Fibroblast of upper back skin (primary cell): ENCODE measurements at places on chromosomes 16 and 17.
A peak's percentile ranks its signal among the peaks of the same experiment; 100 is the strongest.

- DNase-seq = peak; percentile 20
Observed at GRCh38 chr17:79027925-79028491, 4.0 kb downstream of the C1QTNF1 start.

DNA sequence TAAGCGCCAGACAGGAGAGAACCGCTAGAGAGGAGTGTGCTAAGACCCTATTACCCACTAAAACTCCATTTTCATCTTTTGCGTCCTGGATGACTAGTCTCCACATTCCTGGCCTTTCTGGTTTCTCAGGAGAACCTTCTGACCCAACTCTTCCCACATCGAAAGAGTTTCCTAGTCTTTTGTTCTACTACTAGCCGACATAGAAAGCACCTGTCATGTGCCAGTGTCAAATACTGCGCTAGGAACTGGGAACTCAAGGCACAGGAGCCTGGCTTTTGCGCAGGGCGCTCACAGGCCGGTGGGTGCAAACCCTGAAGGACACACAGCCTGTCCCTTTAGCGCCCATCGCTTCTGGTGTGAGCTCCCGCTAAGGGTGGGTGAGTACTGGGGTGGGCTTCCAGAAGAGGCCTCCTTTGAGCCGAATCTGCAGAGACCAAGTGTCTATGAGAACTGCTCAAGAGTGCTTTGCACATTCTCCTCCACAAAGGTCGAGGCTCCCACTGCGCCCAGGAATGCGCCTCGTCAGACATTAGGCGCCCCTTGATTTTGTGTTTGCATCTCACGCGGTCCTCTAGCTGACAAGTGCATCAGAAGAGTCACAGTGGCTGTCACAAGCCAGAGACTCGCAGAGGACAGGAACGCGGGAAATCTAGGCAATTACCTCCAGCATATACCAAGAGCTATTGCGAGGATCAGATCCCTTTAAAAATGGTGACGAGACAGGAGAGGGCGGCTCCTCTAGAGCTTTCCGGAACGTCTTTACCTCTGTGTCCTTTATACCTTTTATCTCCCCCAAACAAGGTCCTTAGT is 2.0 kb upstream of the PSMB3 start:
- no peak for DNase-seq

DNA sequence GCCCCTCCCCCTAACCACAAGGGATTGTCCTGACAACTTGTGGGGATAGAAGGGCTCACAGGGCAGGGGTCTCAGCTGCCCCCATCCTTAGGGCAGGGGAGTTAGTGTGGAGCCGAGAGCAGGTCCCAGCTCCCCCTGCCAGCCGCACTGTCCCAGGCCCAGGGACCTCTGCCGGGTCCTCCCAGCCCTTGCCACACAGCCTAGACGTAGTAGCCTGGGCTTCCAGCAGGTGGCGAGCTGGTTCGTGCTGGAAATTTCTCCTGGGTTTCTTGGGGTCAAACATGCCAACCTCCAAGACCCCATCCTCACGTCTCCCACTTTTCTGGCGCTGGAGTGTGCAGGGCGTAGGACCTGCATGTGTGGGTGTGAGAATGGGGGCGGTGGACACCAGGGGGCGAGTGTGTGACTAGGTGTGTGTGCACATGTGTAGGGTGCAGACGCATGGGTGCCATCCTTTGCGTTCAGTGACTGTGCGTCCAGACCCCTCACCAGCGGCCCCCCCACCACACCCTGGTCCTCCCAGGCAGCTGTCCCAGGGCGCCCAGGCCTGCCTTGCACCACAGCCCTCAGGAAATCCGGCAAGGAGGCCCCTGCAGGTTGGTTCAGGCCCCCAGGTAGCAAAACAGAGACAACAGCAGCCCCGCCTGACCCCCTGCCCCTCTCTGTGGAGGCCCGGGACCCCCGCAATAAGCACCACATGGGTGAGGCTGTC is 29.5 kb downstream of the SBK1 start:
- DNase-seq = peak; percentile 11

DNA sequence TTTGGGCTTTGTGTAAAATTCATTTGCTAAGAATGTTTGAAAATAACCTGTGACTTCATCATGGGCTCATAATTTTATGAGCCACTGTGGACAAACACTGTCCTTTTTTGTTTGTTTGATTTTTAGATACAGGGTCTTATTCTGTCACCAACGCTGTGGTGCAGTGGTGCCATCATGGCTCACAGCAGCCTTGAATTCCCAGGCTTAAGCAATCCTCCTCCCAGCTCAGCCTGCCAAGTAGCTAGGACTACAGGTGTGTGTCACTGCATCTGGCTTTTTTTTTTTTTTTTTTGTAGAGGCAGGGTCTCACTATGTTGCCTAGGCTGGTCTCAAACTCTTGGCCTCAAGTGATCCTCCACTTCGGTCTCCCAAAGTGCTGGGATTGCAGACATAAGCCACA is 8.3 kb downstream of the TEX2 start:
- DNase-seq = no peak

- no peak for DNase-seq
Observed at GRCh38 chr16:16036359-16036792, 87.0 kb downstream of the ABCC1 start.

DNA sequence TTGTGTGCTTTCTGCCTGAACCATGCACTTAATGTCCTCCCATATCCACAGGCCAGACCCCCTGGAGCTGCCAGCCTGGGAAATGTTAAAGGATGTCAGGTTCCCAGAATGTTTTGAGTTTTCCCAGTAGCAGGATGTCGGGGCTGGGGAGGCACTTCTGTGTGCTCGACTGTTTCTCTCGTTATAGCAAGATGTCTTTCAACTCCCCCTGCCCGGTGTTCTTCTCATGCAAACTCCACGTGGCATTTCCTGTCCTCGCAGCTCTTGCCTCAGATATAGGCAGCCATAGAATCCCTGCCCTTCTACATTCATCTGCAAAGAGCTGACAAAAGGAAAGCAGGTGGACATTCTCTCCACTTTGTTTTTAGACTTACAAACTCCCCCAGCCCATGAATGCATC is 457.2 kb upstream of the CDH11 start:
- DNase-seq = no peak

GRCh38 chr16:2535625-2536013 is 2.2 kb upstream of the PDPK1 start:
- DNase-seq = peak; percentile 73

DNA sequence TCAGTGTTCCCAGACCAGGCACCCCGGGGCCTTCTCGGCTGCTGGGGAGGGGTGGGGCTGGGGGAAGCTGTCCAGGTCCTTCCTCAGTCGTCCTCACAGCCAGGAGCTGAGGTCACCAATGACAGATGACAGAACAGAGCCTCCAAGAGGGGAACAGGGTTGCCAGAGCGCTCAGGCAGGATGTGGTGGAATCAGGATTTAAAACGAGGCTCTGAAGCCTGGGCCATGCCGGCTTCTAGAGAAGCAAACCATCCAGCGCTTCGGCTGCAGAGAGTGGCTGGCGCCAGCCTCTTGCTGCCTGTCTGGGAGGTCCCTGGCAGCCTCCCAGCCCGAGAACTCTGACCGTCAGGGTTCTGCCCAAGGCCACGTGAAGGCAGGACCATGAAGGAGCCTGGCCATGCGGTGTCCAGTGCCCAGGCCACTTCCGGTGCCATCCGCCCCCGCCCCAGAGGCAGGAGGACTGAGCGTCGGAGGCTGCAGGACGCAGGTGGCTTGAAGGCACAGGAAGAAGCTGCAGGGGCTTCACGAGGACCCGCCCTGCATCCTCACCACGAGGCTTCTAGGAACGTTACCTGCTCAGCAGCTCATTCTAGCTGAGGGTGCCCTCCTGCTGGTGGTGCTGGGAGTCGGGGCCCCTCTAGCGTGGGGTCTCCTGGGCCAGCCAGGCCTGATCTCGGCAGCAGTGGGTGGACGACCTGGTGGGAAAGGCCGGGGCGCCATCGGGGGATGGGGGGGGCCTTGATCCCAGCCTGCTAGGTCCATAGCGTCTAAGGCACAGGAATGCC is 78.5 kb downstream of the KLHDC4 start:
- DNase-seq = no peak

GRCh38 chr17:27492470-27492869 is 36.2 kb downstream of the KSR1 start:
- DNase-seq = no peak

- no peak for DNase-seq
Observed at GRCh38 chr16:49452108-49452507, 78.5 kb downstream of the C16orf78 start.

DNA sequence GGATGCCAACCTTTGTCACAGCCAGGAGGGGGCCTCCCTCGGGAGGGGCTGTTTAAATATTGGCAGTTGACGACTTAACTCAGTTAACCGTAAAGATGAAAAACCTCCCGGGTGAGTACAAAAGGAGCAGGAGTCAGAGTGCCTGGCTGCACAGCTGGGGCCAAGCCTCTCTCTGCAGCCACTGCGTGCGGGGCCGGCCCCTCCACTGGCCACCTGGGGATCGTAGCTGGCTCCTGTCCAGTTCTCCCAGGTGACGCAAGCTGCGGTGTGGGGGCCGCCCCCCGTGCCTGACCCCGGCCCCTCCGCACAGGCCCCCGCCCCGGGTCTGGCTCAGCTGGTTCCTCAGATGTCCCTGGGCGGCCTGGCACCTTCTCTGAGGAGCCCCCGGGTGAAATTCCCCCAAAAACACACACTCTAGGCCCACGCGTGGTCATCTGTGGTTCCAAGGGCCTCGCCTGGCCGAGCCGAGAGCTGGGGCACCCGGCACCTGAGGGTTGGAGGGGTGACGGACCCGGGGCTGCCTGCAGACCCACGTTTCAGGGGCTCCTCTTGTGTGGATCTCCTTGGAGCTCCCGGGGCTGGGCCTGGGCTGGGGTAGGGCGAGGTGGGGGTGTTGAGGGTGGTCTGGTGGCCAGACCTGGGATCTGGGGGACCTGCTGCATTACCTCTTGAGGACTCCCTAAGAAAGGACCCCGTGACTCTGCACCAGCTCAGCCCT is 7.4 kb upstream of the CACNA1H start:
- DNase-seq = no peak

DNA sequence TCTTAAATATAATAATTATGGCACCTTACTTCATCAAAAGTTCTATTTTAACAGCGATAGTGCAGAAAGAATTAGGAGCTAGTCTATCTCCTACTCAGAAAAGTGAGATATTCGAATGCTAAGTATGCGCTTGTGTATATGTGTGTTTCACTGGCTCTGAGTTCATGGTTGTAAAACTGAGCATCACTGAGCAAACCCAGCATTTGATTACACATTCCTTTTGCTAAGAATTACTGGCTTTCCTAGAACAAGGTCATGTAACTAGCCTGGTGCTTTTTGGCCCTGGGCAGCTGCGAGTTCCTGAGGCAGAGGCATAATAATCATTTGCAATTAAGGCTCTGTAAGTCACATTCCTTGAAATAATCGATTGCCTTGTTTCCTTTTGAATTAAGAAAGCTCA is 157.2 kb downstream of the SNX29 start:
- DNase-seq = no peak

DNA sequence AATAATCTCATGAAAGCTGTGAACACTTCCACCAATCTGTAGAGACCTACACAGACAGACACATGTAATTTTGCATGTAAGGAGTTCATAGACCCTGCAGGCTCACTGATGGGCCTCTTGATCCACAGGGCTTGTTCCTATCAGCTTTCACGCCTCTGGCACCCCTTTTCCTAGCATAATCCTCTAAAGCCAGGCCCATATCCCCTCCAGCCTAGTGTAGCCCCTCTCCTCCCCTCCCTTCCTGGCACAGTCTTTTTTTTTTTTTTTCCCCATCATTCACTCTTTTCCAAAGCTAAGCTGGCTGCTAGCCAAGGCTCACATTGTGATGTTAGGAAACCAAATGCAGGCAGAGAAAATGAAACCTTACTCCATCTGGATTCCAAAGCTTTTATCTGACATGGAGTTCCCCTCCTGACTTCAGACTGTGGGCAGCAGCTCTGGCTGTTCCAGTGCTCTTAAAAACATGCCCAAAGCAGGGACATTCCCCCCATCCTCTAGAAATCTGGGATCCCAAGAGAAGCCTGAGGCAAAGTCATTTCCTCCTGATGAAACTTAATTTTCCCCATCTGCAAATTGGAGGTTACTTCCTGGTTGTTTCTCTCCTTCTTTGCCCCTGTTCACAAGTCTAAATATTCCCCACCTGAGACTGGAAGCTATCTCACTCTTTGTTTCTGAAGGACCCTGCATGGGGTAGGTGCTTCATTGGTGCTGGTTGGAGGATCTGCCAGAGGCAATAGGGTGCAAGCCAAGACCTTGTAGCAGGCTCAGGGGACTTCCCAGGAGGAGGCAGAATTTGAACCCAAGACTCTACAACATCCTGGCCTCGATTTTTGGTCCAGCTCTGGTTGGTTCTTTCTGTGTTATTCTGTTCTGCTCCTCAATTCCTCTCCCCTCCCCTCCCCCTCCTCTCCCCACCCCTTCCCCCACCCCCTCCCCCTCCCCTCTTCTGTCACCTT is 9.9 kb upstream of the CCL5 start:
- DNase-seq = peak; percentile 74

GRCh38 chr16:56257239-56257638 is 66.0 kb downstream of the GNAO1 start:
- DNase-seq = no peak

DNA sequence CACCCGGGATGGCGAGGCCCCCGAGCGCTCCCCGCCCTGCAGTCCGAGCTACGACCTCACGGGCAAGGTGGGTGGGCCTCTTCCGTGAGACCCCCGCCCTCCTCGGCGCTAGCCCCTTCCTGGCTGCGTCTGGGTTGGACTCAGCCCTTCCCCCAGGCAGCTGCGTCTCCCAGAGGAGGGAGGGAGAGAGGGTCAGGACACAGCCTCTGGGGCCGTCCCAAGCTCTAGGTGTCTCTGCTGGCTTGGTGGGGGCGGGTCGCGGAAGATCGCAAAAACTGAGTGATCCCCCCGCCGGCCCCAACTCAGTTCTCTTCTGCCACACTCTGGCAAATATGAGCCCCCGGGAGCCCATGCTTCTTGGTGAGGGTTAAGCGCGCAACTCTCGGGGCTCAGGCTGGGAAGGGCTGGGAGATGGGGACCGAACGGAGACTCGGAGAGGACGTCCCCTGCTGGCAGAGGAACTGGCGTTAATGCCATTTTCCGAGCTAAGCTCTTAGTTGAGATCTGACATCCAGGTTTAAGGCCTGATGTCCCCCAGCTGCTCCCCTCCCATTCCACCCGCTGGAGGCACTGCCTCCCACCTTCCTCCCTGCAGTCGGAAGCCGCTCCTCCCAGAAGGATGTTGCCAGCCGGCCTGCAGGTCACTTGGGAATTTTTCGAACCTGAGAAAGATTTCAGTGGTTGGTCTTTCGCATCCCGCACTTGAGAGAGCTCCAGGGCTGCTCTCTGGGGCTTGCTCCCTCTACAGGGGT is 419 bp downstream of the RAB37 start:
- DNase-seq = no peak

DNA sequence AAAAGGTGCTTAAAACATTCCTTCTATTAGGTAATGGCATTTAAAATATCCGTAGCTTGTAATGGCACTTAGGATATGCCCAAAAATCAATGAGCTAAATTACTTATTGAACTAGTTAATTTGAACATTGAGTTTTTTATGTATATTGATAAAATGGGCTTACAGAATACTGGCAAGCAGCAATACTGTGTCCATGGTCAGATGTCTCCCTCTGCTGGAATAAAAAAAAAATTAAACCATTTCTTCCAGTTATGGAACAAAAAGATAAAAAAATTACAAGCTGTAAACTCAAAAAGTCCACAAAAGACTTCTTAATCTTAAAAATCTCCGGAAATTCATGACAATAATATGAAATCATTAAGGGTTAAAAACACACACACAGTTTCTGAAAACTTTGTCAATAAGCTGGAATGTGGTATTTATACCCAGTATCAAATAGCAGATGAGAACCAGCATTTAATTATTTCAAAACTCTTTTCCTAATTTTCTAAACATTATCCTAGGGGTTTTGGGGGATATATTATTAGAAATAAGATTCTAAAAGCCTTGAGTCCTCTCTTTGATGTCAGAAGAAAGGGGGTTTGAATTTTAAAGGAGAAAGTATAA is 21.5 kb upstream of the PSMD7 start:
- peak; percentile 29 for DNase-seq
